ENCODE measurements at places on chromosomes 6 and 20.

DNA sequence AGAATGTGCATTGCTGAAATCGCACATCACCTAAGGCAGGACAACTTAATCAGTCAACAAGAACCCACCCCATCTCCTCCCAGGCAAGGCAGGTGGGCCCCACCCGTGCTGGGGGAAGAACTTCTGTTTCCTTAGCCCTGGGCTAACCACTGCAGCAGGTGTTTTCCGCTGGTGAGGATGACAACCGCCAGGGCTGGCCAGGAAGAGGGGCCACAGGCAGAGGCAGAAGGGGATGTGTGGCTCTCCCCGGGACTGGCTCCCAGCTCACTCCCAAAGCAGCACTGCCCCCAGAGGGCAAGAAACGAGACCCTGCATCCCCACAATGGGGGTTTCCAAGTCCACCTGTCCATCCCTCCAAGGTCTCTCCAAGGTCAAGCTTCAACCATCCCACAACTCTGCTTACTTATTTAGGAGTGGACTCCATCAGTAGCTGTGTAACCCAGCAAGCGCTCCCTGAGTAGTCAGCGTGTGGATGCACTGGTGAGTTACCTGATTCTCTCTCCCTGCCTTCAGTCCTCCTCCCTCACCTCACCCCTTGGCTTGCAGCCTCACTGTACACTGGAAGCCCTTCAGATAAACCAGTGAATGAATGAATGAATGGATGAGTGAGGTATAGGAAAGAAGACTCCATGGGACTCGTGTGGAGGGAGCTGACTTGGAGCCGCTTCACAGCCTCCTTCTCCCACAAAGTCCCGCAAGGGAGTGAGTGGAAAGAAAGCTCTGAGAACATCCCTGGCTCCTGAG, 168.2 kb upstream of the CST7 start:
- peak; percentile 4 for DNase-seq

GRCh38 chr20:57698116-57698866, 11.5 kb downstream of the PMEPA1 start:
- DNase-seq, result no peak

GRCh38 chr20:38729767-38730166, 5.5 kb downstream of the SLC32A1 start:
- no peak for DNase-seq

GRCh38 chr6:88881451-88881850, 82.0 kb downstream of the RNGTT start:
- DNase-seq, result no peak

DNA sequence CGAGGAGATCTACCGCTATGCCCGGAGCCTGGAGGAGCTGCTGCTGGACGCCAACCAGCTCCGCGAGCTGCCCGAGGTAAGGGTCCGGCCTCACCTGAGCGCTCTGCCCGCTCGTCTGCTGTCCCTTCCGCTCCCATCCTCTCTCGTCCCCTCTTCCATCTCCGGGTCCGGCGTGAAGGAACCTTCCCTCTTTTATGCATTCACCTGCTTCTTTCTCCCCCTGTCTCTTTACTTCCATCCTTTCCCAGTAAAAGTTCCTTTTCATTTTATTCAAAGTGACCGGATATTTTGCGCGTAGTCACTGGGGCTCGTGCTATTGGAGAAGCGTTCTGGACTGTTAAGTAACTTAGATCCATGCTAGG, 516 bp downstream of the LRRC1 start:
- peak; percentile 54 for DNase-seq

GRCh38 chr6:155186052-155186658, 77.7 kb upstream of the CLDN20 start:
- DNase-seq, result peak; percentile 41

GRCh38 chr20:44703183-44703925, 11.8 kb upstream of the CCN5 start:
- DNase-seq, result no peak

DNA sequence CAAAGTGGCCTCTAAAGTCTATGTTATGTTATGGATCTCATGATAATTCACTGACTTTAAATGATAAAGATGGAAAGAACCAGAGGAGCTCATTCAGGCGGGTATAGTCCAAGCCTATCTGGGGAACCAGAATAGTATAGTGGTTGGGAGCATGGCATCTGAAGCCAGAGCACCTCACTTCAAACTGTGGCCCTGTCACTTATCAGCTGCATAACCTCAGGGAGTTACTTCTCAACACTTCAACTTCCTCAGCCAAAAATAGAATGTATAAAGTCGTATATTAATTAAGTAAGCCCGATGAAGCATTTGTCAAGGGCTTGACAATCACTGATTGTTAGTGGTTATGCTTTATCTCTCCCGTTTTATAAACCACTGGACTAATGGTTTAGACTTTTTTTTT, 112.7 kb downstream of the RTN4IP1 start:
- DNase-seq, result no peak

- no peak for DNase-seq
Observed at GRCh38 chr6:91611190-91611589, 1024.3 kb upstream of the MAP3K7 start.

GRCh38 chr6:155980768-155981079, 525.1 kb upstream of the NOX3 start:
- DNase-seq, result no peak

- DNase-seq, result no peak
Observed at GRCh38 chr6:29681811-29682210, 859 bp upstream of the ZFP57 start.

- no peak for DNase-seq
Observed at GRCh38 chr6:54493138-54493537, 184.9 kb downstream of the TINAG start.

- no peak for DNase-seq
Observed at GRCh38 chr20:21225215-21225947, 77.8 kb upstream of the XRN2 start.

- no peak for DNase-seq
Observed at GRCh38 chr20:44756011-44756688, 10.5 kb downstream of the KCNK15 start.

- peak; percentile 36 for DNase-seq
Observed at GRCh38 chr6:33420491-33421343, 852 bp downstream of the SYNGAP1 start.

- DNase-seq, result no peak
Observed at GRCh38 chr6:109523478-109523877, 40.5 kb upstream of the ZBTB24 start.

DNA sequence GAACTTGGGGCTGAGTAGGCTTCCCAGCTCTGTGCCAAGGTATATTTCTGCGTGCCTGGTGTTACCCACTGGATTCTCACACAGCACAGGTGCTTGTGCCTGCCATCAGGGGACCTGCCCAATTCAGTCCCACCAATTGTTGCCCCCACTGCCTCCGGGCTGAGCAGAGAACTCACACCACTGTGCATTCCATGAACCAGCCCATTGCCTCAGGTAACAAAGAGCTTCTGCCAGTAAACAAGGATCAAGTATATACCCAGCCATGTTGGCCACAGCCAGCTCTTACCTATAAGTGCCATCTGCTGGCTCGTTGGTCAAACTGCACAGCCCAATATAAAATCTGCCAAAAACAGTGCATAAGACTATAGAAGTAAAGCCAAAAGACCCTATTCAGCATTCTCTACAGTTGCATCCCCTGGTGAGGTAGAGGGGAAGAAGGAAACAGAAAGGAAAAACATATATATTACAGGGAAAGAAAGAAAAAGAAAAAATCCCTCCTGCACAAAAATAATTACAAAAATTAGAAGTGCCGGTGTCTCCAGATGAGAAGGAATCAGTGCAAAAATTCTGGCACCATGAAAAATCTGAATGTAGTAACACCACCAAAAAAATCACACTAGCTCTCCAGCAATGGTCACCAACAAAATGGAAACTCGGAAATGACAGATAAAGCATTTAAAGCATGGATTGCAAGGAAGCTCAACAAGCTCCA, 241.4 kb downstream of the IBTK start:
- DNase-seq, result peak; percentile 63

- DNase-seq, result no peak
Observed at GRCh38 chr6:121828146-121828886, 392.9 kb downstream of the GJA1 start.

GRCh38 chr6:137291441-137291840, 72.3 kb upstream of the IFNGR1 start:
- DNase-seq, result no peak

- DNase-seq, result no peak
Observed at GRCh38 chr6:34919651-34920050, 30.6 kb downstream of the ANKS1A start.

GRCh38 chr20:33850159-33850558, 39.0 kb downstream of the CHMP4B start:
- DNase-seq, result no peak

All from GM23338 (cell line).